ENCODE measurements at places on chromosomes 7 and 10.
A peak's percentile ranks its signal among the peaks of the same experiment; 100 is the strongest.

- DNase-seq: no peak
Observed at GRCh38 chr7:129502708-129503685, 666 bp downstream of the SMKR1 start.

- no peak for DNase-seq
Observed at GRCh38 chr7:158289231-158289630, 298.4 kb downstream of the PTPRN2 start.

- no peak for DNase-seq
Observed at GRCh38 chr10:16968416-16969041, 151.3 kb upstream of the RSU1 start.

DNA sequence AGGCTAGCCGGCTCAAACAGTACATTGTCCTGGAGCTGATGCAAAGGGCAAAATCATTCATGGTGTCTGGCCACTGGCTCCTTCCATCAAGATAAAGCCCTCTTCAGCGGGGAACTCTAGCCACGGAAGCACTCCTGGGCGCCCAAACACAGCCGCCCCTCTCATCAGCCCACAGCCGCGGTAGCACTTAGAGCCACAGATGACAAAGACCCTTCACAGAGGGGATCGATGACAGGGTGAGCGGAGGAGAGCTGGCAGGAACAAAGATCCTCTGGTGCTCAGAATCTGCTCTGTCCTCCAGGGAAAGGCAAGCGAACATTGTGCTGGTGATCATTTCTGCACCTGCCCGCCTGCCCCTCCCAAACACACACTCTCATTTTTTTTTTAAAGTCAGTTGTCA lies 222.2 kb upstream of the NRP1 start:
- DNase-seq: no peak

DNA sequence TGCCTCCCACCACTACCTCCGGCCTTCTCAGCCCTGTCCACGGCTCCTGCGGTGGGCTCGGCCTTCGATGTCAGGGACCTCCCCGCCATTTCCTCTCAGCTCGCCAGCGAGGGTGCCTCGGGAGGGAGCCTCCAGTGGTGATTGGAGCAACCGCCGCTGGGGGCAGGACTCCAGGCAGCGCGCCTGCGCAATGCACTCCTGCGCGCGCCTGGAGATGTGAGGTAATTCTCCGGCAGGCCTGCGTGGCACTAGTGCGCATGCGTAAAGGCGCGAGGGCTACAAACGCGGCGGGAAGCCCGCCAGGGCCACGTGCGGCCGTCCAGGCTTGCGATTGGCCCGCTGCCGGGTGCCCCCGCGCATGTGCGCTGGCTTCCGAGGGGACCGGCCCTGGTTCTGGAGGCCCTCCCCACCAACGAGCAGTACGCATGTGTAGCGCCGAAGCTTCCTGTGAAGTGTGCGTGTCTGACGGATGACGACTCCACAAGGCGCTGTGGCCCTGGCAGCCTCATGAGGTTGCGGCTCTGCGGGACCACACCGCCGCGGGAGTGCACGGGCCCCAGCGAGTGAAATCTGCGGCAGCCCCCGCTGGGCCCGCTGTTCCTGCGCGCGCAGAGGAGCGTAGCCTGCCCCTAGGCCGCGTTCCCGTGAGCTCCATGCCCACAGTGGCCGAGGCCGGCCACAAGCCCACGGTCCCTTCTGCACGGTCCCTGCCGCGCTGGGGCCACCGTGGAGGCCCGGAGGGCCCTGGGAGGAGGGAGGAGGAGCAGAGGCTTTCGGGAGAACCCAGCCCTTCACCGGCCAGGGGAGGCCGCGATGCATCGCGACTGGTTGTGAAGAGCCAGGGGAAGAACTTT lies at the start of gene SYCE1:
Gene SYCE1 (minus strand): TSS at position 143 of the 854 bp plus-strand sequence. CDS start 54 bp downstream, at position 89.
- DNase-seq: peak; percentile 13

GRCh38 chr7:129615018-129615417 lies 3.5 kb downstream of the NRF1 start:
- no peak for DNase-seq

DNA sequence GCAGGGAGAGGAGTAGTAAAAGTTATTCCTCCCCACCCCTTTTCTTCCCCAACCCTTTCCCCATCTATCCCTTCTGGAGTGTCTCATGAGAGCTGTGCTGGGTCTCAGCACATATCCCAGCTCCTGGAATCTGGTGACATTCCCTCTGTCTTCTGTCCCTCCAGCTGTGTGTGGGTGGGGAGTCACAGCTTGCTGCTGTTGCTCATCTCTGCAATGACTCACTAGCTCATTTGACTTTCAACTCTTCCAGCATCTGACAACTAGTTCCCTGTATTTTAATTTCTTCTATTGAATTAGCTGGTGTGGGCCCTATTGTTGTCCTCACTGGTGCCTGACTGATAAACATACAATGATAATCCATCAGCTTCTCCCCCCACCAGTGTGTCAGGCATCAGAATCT lies 198.9 kb upstream of the AUTS2 start:
- DNase-seq: no peak

GRCh38 chr10:102405108-102405571 lies 9.6 kb downstream of the NFKB2 start:
- DNase-seq: no peak

DNA sequence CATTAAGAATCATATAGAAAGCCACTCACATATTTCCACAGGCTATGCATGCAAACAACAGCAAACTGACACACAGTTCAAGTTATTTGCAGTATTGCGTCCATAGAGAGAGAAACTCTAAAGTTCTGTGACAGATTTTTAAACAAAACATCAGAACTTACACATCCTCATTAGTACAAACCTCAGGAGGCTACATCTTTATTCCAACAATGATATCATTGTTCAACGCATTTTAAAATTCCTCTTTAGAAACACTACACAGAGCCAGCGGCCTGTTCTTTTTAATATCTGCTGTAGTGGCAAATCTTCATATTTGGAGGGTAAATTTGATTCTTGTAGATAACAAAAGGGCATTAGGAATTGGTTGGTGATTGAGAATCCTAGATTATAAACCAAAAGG lies 55.9 kb upstream of the NFE2L3 start:
- DNase-seq: no peak

GRCh38 chr10:29862923-29863614 lies 196.3 kb downstream of the JCAD start:
- DNase-seq: no peak

DNA sequence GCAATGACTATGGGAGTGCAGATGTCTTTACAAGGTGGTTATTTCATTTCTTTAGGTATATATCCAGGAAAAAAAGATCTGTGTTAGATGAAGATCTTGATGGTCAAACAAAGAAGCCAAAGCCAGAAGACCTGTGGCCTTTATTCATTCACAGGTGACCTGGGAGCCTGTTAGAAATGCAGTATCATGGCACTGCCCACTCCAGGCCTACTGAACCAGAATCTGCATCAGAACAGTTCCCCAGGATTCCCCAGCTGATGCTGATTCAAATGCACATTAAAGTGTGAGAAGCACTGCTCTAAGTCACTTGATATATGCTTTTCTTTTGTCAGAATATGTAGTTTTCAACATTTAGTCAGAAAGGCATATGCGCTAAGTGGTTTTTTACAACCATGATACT lies 251.1 kb downstream of the IPMK start:
- no peak for DNase-seq

- no peak for DNase-seq
Observed at GRCh38 chr10:131240691-131241090, 70.8 kb downstream of the TCERG1L start.

DNA sequence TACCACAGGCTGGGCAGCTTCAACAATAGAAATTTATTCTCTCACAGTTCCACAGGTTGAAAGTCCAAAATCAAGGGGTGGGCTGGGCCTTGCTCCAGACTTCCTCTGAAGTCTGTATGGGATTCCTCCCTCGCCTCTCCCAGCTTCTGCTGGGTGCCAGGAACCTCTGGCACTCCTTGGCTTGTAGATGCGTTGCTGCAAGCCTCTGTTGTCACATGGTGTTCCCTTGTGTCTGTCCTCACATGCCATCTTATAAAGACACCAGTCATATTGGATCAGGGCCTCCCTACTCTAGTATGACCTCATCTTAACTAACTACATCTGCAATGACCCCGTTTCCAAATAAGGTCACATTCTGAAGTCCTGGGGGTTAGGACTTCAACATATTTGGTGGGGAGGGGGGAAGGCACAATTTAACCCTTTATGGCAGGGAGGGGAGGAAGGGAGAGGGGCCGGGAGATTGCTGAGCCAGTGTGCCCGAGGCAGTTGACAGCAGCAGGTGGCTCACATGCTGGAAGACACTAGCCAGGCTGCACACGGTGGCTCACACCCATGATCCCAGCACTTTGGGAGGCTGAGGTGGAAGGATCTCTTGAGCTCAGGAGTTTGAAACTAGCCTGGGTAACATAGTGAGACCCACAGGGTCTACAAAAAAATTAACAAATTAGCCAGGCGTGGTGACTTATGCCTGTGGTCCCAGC lies 18.8 kb downstream of the ZNF282 start:
- DNase-seq: no peak

DNA sequence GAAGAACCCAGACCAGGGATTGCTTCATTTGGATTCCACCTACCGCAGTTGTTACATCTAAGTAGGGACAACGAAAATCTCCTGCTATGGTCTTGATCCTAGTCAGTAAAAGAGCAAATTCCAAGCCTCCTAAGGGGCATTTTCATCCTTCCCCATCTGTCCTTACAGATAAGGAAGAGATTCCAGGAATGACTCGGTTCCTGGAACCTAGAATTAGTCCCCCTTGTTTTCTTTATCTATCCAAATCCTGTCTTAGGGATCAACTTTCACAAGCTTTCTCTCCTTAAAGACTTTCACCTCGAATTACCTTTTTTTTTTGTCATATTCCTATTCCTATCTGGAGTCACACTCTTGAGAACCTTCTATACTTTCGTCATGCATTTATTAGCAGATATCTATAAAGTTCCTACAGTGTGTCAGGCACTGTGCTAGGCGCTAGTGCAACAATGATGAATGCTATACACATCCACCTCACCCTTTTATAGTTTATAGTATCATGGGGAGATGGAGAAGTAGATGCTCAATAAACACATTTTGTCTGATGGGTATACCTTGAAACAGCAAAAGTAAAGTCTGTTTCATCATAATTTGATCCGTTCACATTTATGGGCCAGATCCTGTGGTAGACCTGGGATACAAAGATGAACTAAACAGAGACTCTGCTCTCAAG lies 39.2 kb downstream of the LAMB4 start:
- DNase-seq: no peak

DNA sequence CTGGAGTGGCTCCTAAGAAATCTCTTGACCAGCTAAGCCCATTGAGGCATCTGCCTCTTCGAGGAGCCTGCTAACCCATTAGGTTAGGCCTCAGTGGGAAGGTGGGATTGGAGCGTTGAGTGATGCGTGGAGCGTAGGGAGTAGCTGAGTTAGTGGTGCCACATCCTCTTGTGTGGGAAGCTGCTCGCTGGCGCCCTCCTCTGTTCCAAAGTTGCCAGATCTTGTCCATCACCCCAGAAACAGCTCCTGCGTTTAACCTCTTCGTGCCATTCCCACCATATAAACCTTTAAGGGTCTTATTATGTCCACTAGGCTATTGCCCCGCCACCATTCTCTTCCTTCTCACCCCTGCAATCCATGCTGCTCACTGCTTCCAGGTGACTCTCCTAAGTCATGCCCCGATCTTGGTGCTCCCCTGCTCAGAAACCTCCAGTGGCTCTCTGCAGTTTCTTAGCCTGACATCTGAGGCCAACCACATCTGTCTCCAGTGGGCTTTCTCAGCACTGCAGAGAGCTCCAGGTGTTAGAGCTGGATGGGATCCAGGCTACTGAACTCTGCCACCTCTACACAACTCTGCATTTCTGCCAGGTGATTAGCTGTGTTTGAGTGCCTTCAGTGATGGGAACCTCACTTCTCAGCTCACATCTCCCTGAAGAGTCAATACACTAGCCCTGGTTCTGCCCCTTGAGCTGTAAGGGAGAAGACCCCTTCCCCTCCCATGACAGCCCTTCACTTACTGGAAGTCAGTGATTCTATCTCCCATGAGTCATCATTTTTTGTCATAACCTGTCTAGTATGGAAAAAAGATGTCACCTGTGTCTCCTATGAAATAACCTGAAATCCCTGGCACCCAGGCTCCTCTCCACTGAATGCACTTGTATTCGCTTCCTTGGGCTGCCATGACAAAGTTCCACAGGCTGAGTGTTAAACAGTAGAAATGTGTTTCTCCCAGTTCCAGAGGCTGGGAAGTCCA lies 65.0 kb upstream of the FGFR2 start:
- no peak for DNase-seq

GRCh38 chr10:89602919-89603318 lies 42.1 kb downstream of the PANK1 start:
- DNase-seq: no peak

DNA sequence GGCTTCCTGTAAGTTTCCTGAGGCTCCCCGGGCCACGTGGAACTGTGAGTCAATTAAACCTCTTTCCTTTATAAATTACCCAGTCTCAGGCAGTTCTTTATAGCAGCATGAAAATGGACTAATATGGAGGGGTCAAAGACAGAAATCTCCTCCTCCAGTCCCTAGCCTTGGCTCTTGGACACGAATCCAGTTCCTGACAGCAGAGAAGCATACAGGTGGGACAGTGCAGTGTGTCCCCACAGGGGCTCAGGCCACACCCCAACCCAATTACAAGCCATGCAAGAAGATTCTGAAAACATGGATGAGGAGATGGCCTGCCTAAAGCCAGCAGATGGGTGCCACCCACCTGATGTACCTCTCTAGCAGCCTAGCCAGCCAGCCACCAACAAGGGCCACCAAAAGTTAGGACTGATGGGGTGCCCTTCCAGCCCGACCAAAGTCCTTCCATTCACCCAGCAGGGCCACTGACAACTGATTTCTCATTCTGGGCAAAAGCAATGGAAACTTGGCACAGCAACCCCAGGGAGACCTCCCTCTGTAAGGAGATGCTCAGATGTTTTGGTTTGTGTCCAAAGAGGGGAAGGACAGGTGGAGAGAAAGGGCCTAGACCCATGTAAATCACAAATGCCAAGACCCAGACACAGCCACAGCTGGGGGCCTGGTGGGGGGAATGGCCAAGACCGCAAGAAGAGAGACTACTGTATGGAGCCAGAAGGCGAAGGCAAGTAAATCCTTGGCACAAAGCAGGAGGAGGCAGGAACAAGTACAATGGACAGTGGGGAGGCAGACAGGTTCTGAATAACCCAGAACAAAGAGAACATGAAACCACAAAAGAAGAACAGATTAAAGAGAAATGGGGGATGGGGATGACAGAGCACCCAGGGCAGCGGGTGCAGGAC lies 13.6 kb downstream of the GPRIN2 start:
- no peak for DNase-seq

- no peak for DNase-seq
Observed at GRCh38 chr7:28687537-28687936, 270.6 kb downstream of the TRIL start.

DNA sequence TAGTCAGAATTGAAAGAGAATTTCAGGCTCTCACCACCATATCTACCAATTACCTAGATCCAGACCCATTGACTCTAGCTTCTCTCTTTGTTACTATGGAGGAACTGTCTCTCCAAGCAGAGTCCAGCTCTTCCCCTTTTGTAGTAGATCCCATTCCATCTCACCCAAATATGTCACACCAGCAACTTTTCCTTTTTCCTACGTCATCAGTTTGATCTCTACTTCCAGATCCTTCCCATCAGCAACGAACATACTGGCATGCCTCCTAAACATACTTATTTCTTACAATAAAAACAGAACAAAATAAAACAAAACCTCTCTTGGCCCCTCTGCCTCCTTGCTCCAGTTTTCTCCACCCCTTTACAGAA lies 5.9 kb upstream of the CALU start:
- no peak for DNase-seq

- DNase-seq: no peak
Observed at GRCh38 chr7:27161721-27162560, 3.4 kb downstream of the HOXA9 start.

GRCh38 chr10:10626734-10627133 lies 390.9 kb upstream of the CELF2 start:
- no peak for DNase-seq

Measured in stimulated activated CD4-positive, alpha-beta T cell treated with anti-CD3 and anti-CD28 coated beads, Interleukin-4, amount 100 ng/mL, for 1 hour (primary cell).